ENCODE measurements at places on chromosomes 1 and 21.

DNA sequence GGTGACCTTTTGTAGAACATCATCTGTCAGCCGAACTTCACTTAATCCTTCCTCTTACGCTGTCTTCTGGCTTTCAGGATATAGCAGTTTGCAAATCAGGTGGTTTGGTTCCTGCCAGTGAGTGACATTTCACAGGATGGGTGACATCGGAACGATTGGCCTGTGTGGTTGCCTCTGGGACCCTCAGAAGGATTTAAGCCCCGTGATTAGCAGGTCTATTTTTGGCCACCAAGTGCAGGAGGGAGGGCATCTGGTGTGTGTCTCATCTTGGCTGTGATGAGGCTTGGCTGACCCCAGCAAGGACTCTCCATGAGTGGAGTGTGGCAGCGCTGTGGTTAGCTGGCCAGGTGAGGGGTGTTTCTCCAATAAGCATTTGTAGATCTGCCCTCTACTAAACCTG, 407.6 kb upstream of the VAMP3 start:
- DNase-seq, result no peak

GRCh38 chr1:110648417-110648816, 26.3 kb downstream of the KCNA3 start:
- DNase-seq, result no peak

- no peak for DNase-seq
These were observed 52.9 kb downstream of the ATP1A1 start for GRCh38 chr1:116425987-116426386.

DNA sequence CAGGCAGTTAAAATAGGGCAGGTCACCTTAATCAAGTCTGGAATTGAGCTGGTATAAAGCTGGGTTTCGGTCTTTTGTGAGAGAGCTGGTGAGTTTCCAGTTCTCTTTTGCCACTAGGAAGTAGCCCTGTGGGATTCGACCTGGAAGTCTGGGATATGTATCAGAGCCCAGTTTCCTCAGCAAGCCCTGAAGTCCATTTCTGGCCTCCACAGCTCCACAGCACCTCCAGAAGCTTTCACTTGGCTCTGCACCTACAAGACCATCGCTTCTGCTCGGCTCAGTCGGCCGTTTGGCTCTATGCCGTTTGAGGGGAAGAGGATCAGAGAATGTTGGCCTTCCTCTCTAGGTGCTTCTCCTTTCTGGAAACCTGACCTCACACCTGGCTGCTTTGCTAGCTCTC, 148.0 kb downstream of the GALNT2 start:
- DNase-seq, result no peak

- peak; percentile 96 for DNase-seq
These were observed 47.2 kb downstream of the TRIT1 start for GRCh38 chr1:39835935-39836594.

- no peak for DNase-seq
These were observed 84.0 kb downstream of the PHTF1 start for GRCh38 chr1:113675302-113675701.

GRCh38 chr21:28099001-28099705, 893.5 kb downstream of the LTN1 start:
- no peak for DNase-seq

DNA sequence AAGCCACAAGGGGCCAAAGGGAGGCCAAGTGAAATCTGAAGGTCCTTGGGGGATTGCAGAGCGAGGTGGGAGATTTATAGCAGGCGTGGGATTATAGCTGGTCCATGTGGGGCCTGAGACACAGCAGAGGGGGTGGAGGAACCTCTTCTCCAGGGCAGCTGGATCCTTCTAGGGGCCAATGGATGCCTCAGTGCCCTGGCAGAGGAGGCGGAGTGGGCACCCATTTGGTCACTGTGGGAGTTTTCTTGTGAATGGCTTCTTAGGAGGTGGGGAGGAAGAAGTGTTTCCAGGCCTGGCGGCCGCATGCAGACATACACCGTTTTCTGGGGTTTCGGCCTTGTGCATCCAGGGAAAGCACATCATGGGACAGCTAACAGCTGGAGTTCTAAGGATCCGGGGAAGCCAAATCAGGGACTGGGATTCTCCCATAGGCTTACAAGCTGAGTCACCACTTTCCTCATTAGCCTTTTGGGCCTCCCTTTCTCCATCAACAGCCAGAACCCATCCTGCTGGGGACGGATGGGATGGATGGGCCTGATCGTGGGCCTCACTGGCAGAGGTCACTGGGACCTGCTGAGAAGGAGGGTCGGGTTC, 76.5 kb downstream of the RHOU start:
- DNase-seq, result no peak

- no peak for DNase-seq
These were observed 13.6 kb downstream of the PCNX2 start for GRCh38 chr1:233281711-233282581.

GRCh38 chr1:209534496-209535250, 48.8 kb upstream of the CAMK1G start:
- DNase-seq, result no peak

GRCh38 chr1:226915672-226915995, 24.5 kb upstream of the COQ8A start:
- DNase-seq, result no peak

DNA sequence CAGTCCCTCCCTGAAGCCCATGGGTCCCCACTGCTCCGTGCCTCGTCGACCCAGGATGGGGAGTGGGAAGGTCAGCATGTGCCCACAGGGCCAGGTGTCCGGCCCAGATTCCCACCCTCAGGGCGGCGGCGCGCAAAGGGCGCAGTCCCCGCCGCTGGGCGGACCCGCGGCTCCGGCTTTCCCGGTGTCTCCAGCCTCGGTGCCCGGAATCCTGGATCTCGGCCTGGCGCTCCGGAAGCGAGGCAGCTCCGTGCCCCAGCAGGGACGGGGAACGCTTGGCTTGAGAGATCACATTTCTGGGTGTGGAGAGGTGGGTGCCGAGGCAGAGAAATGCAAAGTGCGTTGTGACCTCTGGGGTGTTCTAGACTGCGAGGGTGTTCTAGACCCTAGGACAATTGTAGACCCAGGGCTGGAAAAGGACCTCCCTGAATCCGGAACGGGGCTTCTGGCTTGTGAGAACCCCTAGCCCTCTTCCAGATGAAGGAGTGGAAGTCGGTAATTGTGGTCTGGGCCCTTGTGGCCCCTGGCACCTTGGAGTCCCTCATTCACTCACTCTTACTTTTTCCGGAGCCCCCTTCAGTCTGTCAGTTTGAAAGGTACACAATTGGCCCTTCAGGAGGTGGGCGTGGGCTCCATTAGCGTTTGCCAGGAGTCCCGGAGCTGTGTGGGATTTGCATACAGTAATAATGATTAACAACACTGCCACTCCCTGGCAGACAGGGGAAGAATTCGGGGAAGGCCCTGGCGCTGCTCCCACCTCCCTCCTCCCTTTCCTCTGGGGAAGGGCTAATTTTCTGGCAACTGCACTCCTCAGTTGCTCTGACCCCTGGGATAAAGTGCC, 1.6 kb upstream of the KCND3 start:
- DNase-seq, result peak; percentile 77

DNA sequence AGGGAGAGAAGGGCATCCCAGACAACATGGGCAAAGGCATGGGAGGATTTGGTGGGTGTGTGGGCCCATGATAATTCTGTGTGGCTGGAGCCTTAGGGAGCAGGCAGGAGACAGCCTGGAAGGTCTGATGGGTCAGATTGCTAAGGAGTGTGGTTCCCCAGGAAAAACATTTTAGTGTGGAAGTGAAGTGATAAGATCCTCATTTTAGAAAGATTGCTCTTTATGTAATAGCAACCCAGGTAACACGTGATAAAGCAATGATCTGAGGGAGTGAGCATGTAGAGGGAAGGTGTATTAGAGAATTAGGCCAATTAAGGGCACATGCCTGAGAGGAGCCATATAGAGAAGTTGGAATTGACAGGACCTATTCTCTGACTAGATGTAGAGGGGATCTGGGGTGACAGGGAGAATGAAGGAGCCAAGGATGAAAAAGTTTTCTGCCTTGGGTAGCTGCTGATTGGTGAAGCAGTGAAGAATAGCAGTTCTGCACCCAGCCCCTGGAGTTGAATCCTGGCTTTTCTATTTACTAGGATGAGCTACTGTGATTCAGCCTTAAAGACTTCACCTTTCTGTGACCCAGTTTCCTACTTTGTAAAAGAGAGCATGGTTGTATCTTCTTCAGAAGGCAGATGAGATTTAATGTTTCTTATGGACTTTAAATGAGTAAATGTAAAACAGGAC, 18.7 kb upstream of the SLAMF6 start:
- no peak for DNase-seq

GRCh38 chr1:230572121-230573105, 69.9 kb upstream of the COG2 start:
- no peak for DNase-seq

Measured in NCI-H748 treated with DMSO at 0.1 percent for 48 hours (cell line).